ENCODE measurements at places on chromosomes 7 and 10.

DNA sequence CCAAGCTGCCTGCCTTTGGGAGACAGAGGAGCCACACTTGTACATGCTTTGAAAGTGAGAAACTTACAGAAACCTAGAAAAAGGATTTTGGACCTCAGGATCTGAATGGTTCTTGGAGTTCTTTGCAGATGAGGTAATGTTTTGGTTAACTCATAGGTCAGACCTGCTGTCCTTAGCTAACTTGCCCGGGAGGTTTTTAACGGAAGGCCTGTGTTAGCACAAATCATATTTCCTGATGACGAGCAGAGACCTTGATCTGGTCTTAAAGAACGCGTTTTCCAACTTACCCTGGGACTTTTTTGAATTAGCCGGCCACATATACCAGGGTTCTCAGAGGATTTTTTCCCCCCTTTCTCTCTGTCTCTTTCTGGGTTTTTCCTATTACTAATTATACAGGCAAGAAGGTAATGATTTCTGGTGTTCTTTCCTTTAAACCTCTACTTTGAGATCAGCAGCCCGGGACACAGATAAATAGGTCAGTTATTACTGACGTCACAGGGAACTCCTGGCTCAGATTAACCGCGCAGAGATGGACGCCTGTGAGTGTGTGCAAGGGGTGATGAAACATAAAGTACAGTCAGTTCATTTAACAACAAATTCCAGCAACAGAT, 101.7 kb upstream of the KLF6 start:
- no peak for DNase-seq

GRCh38 chr10:73186266-73186665, 18.3 kb downstream of the FAM149B1 start:
- no peak for DNase-seq

- DNase-seq: no peak
Measured at GRCh38 chr7:105130048-105130447, 116.0 kb downstream of the KMT2E start.

GRCh38 chr7:132395361-132395760, 180.9 kb downstream of the PLXNA4 start:
- no peak for DNase-seq

All from effector CD4-positive, alpha-beta T cell (primary cell).